ENCODE measurements at places on chromosomes 2 and 18.

DNA sequence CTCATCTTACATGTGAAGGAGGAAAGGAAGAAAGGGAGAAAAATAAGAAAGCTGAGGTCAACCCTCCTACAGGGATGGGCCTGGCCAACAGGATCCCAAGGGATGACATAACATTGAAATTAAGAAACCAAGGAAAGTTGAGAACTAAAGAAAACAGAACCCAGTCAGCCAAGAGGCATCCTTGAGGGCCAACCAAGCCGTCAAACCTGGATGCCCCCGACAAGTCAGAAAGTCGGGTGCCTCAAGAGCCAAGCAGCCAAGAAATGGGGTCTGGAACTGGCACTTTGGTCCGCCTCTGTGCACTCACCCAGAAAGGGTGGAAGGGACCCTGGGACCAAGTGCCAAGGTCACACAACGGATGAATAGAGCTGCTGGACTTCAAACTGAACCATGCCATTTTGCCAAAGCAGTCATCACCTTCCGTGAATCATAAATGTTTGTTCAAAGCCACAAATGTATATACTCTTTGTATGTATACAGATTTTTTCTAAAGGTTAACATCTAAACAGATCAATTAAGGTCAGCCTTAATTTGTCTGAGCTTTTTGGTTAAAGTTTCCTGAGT is 27.0 kb upstream of the PTPN4 start:
- no peak for DNase-seq

DNA sequence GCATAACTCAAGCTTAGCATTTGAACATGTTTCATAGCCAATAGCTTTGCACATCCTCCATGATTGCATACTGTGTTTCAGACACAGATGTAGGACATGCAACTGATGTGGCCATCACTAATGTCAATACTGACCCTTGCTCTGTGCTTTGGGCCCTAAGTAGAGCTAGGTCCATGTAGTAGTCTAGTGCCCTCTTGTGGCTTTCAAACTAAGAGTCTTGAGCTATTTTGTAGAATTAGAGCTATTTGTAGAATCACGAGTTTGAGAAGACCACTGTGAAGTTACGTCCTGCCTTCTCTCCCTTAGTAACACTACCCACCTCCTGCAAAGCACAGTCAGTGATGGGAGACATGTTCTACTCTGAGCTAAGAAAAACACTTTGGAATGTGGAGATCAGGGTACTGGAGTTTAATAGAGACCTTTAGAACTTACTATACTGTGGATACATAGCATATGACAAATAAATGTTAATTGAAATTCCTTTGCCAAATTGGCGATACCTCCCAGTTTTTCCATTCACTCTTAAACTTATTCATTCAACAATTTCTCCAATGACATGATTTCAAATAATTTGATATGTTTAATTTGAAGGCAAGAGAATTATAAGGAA is 306.5 kb upstream of the TNP1 start:
- no peak for DNase-seq

GRCh38 chr2:191255756-191256312 is 10.6 kb downstream of the MYO1B start:
- DNase-seq: no peak

DNA sequence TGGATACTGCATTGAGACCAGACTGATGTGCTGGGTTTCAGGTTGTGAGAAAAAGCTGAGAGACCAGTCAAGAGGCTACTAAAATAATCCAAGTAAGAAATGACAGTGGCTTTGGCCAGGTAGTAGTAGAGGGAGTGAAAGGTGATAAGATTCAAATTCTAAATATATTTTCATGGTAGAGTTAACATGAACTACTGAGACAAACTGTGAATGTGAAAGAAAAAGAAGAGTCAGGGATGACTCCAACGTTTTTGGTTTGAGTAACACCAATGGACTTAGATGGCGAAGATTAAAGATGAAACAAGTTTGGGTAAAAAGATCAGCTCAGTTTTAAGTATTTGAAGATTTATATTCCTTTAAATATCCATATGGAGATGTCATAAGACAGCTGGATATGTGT is 209.4 kb downstream of the ZEB2 start:
- DNase-seq: no peak

GRCh38 chr2:235689427-235689853 is 195.6 kb downstream of the AGAP1 start:
- no peak for DNase-seq

GRCh38 chr18:805008-805754 is 6.9 kb downstream of the YES1 start:
- DNase-seq: no peak

Measured in stimulated activated CD8-positive, alpha-beta memory T cell treated with anti-CD3 and anti-CD28 coated beads, Interleukin-15, amount 100 ng/mL, for 24 hours (primary cell).